Activated naive CD4-positive, alpha-beta T cell treated with anti-CD3 and anti-CD28 coated beads, Interleukin-2, amount 10 ng/mL, durations not matched to agents 7 days and 5 days (primary cell): ENCODE measurements at places on chromosomes 7 and 10.

DNA sequence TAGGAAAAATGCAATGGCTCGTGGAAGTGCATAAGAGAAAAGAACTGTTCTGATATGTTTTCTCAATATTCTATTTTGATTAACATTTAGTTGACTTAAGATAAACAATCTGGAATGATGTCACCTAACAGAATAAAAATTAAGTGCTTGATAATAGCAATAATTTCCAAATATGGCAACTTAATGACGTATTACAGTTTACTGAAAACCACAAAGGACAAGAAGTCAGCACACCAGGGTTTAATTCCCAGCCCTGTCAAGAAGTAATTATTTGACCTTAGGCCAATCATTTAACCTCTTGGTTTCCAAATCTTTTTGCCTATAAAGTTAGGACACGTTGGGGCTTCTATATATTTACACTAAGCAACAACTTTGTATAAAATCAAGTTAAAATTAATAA, 95.7 kb downstream of the CABCOCO1 start:
- DNase-seq, result no peak

GRCh38 chr10:105195831-105196230, 554.7 kb downstream of the SORCS3 start:
- no peak for DNase-seq

DNA sequence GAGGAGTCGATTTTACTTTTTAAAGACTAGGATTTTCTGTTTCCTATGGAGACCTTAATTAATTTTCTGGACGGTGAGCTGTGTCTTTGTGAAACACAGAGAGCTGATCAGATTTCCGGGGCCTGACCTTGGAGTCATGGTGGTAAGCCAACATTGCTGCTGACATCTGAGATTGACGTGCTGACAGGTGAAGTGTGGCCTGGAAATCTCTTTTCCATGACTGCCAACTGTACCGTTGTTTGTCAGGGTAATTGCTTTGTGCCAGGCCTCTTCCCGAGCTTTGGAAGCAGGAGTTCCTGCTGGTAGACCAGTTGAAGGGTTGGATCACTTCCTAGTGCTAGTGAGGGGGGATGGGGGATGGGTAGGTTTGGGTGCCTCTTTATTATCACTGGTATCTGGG, 71.2 kb downstream of the ADRA2A start:
- no peak for DNase-seq

GRCh38 chr10:117248750-117249465, 8.0 kb downstream of the SLC18A2 start:
- DNase-seq, result no peak

GRCh38 chr7:148234715-148235114, 355.9 kb upstream of the C7orf33 start:
- DNase-seq, result no peak

DNA sequence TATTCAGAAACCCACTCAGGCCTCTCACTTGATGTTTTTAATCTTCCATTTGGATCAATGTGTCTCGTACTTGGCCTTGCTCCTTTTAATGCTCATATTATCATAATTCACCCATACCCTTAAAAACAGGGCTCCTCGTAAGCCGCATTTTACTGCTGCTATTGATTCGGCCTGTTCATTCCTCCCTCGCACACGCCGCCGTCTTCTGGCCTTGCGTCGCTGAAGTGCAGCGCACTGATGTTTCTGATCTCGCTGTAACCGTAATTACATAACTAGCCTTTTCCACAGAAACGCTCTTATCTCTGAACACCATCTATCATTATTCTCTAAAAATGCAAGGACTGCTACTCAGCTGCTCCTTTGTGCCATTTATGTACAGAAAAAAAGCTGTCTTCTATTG, 544.5 kb upstream of the FOXK1 start:
- DNase-seq, result no peak

DNA sequence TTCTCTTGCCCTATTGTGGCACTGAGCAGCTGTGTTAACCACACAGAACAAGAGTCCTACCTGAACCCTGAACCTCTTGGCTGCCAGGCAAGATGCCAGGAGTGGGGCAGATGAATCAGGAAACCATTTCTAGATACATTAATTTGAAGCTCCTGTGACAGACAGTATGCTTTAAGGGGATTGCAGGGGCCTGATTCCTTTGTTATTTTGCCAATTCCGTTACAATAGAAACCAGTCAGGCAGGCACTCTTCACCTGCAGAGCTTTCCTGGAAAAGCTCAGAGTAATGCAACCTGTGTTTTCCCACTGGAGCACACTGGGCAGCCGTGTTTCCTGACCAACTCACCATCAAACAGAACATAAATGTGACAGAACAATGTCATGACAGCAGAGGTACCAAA, 233.1 kb downstream of the BMPER start:
- no peak for DNase-seq

DNA sequence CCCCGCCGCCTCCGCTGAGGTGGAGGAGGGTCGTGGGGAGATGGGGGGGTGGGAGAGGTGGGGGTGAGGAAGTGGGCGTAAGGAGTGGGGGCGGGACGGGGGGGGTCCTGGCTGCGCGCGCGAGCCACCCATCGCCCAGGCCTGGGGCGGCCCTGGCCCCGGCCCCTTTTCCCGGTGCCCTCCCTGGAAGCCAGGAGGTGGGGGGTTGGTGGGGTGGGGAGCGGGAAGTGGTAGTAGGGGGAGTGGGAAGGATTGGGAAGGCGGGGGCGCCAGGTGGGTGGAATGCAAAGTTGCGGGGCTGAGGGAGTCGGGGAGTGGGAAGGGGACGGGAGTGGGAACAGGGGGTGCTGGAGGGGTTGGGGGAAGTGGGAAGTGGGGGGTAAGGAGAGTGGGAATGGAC, 319 bp upstream of the MMD2 start:
- DNase-seq, result no peak

- DNase-seq, result no peak
Observed at GRCh38 chr10:5550250-5550545, 25.4 kb downstream of the CALML3 start.
